Right lobe of liver (tissue), 6 donors: ENCODE measurements at places on chromosomes 1 and 21.
A peak's percentile ranks its signal among the peaks of the same experiment; 100 is the strongest.

DNA sequence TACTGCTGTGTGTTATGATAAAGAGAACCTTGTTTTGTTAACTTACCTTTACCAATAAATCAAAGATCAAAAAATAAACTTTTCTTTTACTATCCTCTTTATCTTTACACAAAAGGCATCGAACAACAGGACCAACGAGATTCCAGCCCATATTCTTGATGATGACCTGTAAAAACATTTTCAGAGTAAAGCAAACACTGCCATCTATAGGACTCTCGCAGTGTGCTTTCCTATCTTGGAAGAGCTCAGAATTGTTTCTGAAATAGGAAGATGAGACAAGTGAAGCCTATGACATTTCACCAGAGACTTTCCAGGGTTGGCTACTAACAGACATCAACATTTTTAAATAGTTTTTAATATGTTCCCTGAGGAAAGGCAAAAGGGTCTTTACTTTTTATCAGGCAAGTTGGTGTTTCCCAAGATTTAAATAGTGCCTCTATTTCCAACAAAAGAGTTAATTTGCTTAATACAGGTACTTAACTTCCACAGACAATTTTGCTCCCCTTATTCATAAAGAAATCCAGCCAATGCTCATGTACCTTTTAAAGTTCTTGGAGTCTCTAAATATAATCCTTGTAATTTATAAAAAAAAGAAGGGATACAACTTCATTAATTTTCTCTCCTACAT lies 7.3 kb downstream of the GLMN start:
- H3K27me3 ChIP-seq: no peaks in the 10 kb centered on the region
- no peak overlapping the region for H3K4me3 ChIP-seq
- H3K36me3 ChIP-seq: no peaks in the 10 kb centered on the region
- H3K4me1 ChIP-seq: no peaks in the 10 kb centered on the region
- no peak overlapping the region for H3K27ac ChIP-seq
- no peak for DNase-seq

DNA sequence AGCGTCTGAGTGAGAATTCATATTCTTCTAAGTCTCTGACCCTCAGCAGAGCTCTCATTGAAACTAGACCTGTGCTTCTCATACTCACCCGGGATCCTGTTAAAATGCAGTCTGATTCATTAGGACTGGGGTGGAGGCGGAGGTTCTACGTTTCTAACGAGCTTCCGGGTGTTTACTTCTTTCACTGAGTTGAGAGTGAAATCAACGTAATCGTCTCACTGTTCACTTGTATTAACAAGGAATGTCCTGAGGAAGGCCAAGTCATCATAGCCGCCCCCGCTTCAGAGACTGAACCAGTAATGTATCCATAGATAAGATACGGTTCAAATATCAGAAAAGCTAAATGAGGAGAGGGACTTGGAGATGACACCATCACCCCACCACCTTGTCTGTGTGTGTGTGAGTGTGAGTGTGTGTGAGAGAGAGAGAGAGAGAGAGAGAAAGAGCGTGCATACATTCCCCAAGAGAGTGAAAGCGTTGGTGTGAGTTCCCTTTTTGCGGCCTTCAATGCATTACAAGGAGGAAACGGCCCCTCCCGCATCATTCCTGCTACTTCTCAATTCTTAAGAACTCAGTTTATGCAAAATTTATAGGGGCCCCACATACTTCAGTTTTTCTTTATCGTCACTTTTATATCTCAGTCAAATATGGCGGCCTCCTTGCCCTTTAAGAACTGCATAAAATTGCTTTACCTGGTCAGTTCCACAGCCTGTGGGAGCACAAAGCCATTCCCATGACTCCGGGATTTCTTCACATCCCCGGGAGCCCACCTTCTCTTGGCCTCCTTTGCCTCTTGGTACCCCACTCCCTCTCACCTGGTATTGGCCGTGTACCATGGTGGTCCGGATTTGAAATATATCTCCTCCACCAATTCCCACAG lies 19.8 kb downstream of the KMO start:
- H3K27me3 ChIP-seq: no peaks in the 10 kb centered on the region
- H3K4me1 ChIP-seq: no peaks in the 10 kb centered on the region
- no peak overlapping the region for H3K27ac ChIP-seq
- H3K36me3 ChIP-seq: no peaks in the 10 kb centered on the region
- DNase-seq: peak; percentile 34
- H3K4me3 ChIP-seq: no peak overlapping the region

GRCh38 chr1:225825078-225825477 lies 15.2 kb downstream of the EPHX1 start:
- H3K27ac ChIP-seq: peak overlapping the region; percentile 66
- no peaks in the 10 kb centered on the region for H3K27me3 ChIP-seq
- H3K4me3 ChIP-seq: peak overlapping the region; percentile 93
- H3K36me3 ChIP-seq: no peaks in the 10 kb centered on the region

- no peak overlapping the region for H3K4me3 ChIP-seq
- no peaks in the 10 kb centered on the region for H3K36me3 ChIP-seq
- no peak for DNase-seq
- no peaks in the 10 kb centered on the region for H3K4me1 ChIP-seq
- no peak overlapping the region for H3K27ac ChIP-seq
Measured at GRCh38 chr1:16083486-16083885, 10.0 kb upstream of the FAM131C start.
